ENCODE measurements at places on chromosomes 12 and 14. TPM values are rescaled to one million over a fixed set of nuclear protein-coding genes. Genes with fewer than 3 reads are reported as not detected.

The PMCH gene
- polyA plus RNA-seq = not detected

The CLEC2A gene
- not detected for polyA plus RNA-seq

DNA sequence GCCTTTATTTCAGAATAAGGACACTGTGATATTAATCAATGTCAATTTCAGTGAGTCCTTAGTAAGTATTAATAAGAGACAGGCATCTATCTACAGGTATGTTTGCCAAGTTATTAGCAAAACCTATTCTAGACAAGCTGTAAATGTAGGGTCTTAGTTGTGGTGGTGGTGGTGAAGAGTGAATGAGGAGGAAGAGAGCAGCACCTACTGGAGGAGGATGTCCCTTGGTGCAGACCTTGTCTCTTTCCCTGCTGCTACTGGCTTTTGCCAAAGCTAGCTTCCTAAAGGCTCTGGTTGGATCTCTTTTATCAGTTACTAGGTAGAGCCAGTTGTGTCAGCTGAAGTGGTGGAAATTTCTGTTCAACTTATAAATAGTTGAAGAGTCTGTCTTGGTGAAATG, 304.8 kb upstream of the ATP2B1 start:
- no peaks in the 10 kb centered on the region for H3K4me1 ChIP-seq
- no peaks in the 10 kb centered on the region for H3K27me3 ChIP-seq
- H3K36me3 ChIP-seq = no peaks in the 10 kb centered on the region
- no peak for DNase-seq

The OTOGL gene
- 2.9 TPM for polyA plus RNA-seq

DNA sequence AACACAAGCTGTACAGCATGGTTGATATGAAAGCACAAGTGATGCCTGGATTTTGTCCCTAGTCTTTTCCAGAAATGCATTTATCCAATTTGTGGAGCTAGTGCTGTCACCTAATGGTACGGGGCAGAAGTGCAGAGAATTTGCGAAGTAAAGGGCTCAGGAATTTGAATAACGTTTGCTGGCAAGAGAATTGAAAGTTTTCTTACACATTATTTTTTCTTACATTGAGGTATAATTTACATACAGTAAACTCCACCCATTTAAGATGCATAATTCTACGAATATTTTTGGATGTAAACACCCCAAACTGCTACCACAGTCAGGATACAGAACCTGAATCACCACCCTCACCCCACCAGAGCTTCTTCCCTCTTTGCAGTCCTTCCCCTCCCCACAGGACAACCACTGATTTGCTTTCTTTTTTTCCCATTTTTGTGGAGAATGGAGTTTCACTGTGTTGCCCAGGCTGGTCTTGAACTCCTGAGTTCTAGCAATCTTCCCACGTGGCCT, 3.5 kb downstream of the AICDA start:
- DNase-seq = no peak
- no peaks in the 10 kb centered on the region for H3K4me1 ChIP-seq
- no peak overlapping the region for H3K27ac ChIP-seq
- H3K36me3 ChIP-seq = no peaks in the 10 kb centered on the region
- H3K4me3 ChIP-seq = no peak overlapping the region

GRCh38 chr12:6078398-6079096, 45.9 kb downstream of the VWF start:
- no peak overlapping the region for H3K27ac ChIP-seq
- DNase-seq = no peak
- no peaks in the 10 kb centered on the region for H3K36me3 ChIP-seq
- H3K4me1 ChIP-seq = no peaks in the 10 kb centered on the region
- H3K27me3 ChIP-seq = no peaks in the 10 kb centered on the region

GRCh38 chr12:24012528-24012927, 63.1 kb upstream of the SOX5 start:
- H3K27me3 ChIP-seq = no peaks in the 10 kb centered on the region
- no peak for DNase-seq
- no peak overlapping the region for H3K4me3 ChIP-seq
- no peaks in the 10 kb centered on the region for H3K4me1 ChIP-seq

DNA sequence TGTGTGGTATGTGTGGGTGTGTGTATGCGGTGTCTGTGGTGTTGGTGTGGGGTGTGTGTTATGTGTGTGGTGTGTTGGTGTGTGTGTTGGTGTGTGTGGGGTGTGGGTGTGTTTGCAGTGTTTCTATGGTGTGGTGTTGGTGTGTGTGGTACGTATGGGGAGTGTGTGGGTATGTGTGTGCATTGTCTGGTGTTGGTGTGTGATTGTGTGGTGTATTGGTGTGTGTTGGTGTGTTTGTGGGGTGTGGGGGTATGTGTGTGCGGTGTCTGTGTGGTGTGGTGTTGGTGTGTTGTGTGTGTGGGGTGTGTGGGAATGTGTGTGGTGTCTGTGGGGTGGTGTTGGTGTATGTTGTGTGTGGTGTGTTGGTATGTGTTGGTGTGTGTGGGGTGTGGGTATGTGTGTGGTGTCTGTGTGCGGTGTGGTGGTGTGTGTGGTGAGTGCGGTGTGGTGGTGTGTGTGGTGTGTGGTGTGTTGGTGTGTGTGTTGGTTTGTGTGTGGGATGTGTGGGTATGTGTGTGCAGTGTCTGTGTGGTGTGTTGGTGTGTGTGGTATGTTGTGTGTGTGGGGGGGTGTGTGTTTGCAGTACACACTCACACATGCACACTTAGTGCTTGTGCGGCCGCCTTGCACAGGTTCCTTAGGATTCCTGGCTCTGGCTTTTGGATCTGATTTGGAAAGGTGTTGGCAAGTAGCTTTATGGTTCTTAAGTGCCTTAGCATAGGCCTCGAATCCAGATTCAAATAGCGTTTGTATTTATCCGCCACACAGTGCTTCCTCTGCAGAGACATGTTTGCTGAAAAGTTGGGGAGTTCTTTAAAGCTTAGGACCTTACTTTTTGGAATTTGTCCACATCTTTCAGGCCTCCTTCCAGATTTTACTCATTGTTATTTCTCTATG, 16.4 kb downstream of the MLXIP start:
- no peak overlapping the region for H3K4me3 ChIP-seq
- no peak for DNase-seq
- H3K36me3 ChIP-seq = no peaks in the 10 kb centered on the region
- no peaks in the 10 kb centered on the region for H3K27me3 ChIP-seq

GRCh38 chr12:6263931-6264330, 46.6 kb upstream of the PLEKHG6 start:
- DNase-seq = peak; percentile 22
- no peak overlapping the region for H3K4me3 ChIP-seq
- no peaks in the 10 kb centered on the region for H3K4me1 ChIP-seq
- H3K27me3 ChIP-seq = no peaks in the 10 kb centered on the region
- H3K36me3 ChIP-seq = no peaks in the 10 kb centered on the region
- H3K27ac ChIP-seq = no peak overlapping the region

- H3K4me1 ChIP-seq = no peaks in the 10 kb centered on the region
- no peak overlapping the region for H3K4me3 ChIP-seq
- no peaks in the 10 kb centered on the region for H3K36me3 ChIP-seq
- no peak for DNase-seq
- H3K27me3 ChIP-seq = no peaks in the 10 kb centered on the region
Observed at GRCh38 chr14:45811155-45811554, 558.2 kb upstream of the MIS18BP1 start.

GRCh38 chr12:3698218-3698974, 54.5 kb downstream of the CRACR2A start:
- no peak overlapping the region for H3K27ac ChIP-seq
- no peaks in the 10 kb centered on the region for H3K36me3 ChIP-seq
- H3K4me3 ChIP-seq = no peak overlapping the region
- H3K4me1 ChIP-seq = peaks cover 3% of the 10 kb centered on the region

The ASB2 gene
- 1.3 TPM for polyA plus RNA-seq

The VRK1 gene
- 3.0 TPM for polyA plus RNA-seq

DNA sequence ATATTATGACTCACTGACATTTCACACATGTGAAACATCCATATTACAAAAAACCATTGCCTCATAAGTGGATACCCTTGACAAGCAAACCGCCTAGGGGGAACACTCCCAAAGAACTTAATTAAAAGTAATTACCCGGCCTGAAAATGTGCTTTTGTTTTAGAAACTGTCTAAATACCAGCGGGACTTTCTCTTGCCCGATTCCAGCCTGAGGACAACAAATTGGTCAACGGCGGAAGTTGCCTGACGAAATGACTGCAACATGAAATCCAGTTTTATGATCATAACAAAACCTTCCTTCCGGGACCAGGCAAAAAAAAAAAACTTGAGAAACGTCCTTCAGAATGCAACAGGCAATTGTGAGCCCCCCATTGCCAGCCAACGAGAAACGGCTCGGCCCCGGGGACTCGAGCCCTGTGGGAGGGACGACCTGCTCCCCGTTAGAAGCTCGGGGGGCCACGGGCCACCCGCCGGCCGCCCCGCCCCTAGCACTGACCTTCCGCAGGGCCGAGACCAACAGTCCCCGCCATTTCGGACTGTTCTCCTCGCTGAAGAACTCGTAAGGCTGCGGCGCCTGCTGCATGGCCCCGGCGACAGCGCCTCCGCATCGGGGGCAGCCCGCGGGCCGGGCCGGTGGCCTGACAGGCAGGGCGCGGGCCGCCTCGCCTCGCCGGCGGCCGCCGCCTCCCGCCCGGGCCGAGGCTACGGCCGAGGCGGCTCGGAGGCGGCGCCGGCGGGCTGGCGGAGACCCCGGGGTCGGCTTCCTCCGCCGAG, 490 bp downstream of the SOS2 start:
- H3K36me3 ChIP-seq = no peaks in the 10 kb centered on the region
- no peaks in the 10 kb centered on the region for H3K27me3 ChIP-seq
- peaks cover 31% of the 10 kb centered on the region for H3K4me1 ChIP-seq
- H3K4me3 ChIP-seq = peak overlapping the region; percentile 82
- peak overlapping the region; percentile 96 for H3K27ac ChIP-seq

GRCh38 chr14:76810953-76811400, 1.7 kb downstream of the ANGEL1 start:
- H3K4me1 ChIP-seq = peaks cover 19% of the 10 kb centered on the region
- no peak overlapping the region for H3K27ac ChIP-seq
- H3K36me3 ChIP-seq = peaks cover 29% of the 10 kb centered on the region
- no peak for DNase-seq
- peak overlapping the region; percentile 2 for H3K4me3 ChIP-seq

GRCh38 chr12:82758749-82759330, 72.1 kb downstream of the TMTC2 start:
- no peaks in the 10 kb centered on the region for H3K36me3 ChIP-seq
- no peaks in the 10 kb centered on the region for H3K27me3 ChIP-seq
- DNase-seq = no peak
- H3K27ac ChIP-seq = no peak overlapping the region
- peaks cover 6% of the 10 kb centered on the region for H3K4me1 ChIP-seq
- H3K4me3 ChIP-seq = no peak overlapping the region

DNA sequence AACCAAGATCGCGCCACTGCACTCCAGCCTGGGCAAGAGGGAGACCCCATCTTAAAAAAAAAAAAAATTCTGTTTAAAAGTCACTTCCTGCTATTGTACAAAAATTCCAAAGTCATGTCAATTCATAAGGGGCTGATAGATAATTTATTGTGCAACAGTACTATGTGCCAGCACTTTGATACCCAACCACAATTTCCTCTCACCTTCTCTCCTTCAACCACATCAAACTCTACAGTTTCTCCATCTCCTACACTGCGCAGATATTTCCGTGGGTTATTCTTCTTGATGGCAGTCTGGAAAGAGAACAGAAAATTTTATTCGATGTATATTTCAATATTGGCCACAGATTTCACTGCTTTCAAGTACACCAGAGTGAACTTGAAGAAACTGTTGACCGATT, 7.6 kb downstream of the YBX3 start:
- H3K4me3 ChIP-seq = no peak overlapping the region
- no peaks in the 10 kb centered on the region for H3K27me3 ChIP-seq
- peaks cover 27% of the 10 kb centered on the region for H3K36me3 ChIP-seq
- no peak overlapping the region for H3K27ac ChIP-seq
- no peak for DNase-seq
- H3K4me1 ChIP-seq = peaks cover 30% of the 10 kb centered on the region

GRCh38 chr12:28378736-28379135, 188.5 kb downstream of the CCDC91 start:
- DNase-seq = no peak
- no peak overlapping the region for H3K4me3 ChIP-seq

DNA sequence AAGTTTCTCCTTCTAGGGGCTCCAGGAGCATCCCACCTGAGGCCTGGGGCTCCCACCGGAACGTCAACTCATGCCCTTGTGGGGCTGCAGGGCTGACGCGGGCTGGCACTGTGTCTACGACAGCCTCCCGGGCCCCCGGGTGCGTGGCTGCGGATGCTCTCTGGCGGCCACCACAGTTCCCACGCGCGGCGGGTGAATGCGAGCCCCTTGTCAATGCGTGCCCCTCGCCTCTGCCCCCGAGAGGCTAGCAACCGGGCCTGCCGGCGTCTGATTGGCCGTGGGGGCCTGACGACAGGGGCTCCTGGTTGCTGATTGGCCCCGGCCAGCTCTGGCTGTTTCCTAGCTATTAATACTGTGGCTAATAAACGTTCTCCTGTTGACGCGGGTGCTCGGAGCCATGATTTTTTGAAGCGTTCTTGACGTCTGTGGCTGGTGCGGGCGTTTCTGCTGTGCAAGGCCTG, 1.8 kb upstream of the MEG3 start:
- no peaks in the 10 kb centered on the region for H3K27me3 ChIP-seq
- no peak overlapping the region for H3K4me3 ChIP-seq
- H3K36me3 ChIP-seq = no peaks in the 10 kb centered on the region

DNA sequence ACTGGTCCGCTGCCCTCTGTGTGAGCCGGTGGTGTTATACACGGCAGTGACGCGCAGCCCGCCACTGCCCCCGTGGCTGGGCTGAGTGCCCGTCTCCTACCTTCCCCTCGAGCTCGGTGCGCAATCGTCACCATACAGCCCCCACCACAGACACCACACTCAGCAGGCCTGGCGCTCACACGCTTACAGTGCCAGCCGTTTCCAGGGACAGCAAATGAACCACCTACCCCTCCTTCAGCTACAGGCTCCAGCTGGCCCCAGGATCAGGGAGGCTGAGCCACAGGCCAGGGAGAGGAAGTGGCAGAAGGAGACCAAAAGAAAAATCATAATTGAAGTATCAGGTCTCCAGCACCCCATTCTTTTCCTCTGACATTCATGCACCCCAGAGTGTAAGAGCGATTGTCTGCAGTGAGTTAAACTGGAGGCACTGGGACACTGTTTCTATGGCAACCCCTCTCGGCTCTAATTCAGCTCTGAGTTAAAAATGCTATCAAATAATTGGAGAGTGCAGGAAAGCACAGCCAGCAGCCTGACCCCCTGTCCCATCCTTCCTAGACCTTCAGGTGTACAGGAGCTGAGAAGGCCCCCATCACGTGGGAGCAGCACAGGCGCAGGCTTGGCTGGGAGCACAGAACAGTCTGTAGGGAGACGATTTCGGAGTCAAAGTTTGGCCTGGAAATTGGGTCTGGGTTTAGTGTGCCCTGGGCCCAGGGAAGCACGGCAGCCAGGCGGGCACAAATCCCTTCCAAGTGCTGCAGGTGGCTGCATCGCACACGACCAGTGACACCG, 18.0 kb downstream of the LRTM2 start:
- H3K27me3 ChIP-seq = no peaks in the 10 kb centered on the region
- no peak for DNase-seq
- no peak overlapping the region for H3K27ac ChIP-seq
- H3K4me1 ChIP-seq = no peaks in the 10 kb centered on the region
- no peaks in the 10 kb centered on the region for H3K36me3 ChIP-seq
- H3K4me3 ChIP-seq = no peak overlapping the region

The SPATA7 gene
- 6.1 TPM for polyA plus RNA-seq

The FAM181A gene
- polyA plus RNA-seq = not detected

Data from pancreas (tissue), 10 donors.